ENCODE measurements at places on chromosomes 1 and 21.

- DNase-seq: no peak
Measured at GRCh38 chr1:201888282-201889089, at the start of gene SHISA4. Gene SHISA4 (plus strand): TSS chr1:201888898. CDS start chr1:201888995, 97 bp downstream.

DNA sequence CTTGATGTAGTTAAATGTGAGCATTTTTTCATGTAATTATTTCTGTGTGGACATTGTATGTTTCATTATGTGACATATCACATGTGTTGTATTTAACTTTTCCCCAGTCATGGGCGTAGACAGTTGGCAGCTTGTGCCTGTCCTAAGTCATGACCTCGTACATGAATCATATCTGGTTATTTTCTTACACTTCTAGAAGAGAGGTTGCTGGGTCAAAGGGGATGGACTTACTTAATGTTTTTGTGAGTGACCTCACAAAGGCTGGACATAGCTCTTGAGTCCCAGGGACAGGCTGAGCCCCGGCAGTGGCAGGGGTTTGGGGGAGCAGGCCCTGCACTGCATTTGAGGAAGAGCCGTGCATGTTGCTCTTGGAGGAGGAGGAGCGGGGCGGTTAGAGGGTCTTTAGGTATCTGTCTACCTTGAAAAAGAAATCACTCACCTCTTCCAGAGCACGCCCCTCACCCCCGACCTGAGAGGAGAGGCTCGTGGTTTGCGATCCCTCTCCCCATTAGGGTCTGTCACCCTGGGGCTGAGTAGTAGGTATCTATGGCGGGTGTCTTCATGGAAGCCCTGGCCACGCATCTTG is 16.4 kb downstream of the IFNGR2 start:
- no peak for DNase-seq

DNA sequence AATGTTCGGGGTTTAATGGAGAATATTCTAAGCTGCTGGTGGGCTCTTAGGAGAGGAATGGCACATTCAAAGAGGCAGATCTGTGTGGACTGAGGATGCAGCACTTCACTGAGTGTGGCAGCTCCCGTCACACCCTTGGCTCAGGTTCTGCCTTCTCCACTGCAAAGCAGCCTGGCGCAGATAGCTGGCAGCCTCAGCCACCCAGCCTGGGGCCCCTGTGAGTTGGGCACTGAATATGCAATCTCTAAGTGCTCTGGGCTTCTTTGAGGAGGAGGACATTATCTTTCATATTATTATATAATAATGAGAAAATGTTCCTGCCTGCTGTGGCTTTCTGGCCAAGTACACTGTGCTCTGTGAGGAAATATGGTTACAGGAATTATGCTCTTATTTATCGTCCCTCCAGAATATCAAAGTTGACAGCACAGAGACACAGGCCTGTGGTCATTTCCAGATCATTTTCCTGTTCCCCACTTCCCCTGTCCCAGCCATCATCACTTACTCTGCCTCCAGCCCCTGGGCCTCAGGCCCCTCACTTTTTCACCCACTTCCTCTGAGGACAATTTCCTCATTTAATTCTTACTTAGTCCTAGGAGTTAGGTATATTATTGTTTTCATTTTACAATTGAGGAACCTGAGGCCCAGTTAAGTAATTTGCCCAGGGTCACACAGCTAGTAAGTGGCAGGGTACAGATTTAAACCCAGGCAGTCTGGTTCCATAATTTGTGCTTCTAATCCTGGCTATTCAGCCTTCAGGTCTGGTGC is 53.6 kb downstream of the MAB21L3 start:
- DNase-seq: no peak

GRCh38 chr1:866095-866494 is 57.6 kb upstream of the SAMD11 start:
- no peak for DNase-seq

DNA sequence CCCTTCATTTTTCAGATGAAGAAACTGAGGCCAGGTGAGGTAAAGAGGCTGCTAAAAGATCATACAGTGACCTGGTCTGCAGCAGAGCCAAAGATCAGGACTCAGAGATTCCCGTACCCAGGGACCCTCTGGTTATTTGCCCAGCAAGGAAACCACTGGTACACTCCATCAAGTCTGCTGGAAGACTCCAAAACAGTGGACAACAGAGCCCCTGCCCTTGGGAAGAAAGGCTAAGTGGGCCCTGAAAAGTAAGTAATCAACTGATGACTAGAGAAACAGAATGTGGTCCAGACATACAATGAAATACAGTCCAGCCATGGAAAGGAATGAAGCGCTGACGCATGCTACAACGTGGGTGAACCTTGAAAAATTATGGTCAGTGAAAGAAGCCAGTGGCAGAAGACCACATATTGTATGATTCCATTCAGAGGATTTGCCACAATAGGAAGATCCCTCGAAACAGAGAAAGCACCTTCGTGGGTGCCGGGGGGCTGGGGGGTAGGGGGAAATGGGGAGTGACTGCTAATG is 106.4 kb downstream of the ETS2 start:
- no peak for DNase-seq

DNA sequence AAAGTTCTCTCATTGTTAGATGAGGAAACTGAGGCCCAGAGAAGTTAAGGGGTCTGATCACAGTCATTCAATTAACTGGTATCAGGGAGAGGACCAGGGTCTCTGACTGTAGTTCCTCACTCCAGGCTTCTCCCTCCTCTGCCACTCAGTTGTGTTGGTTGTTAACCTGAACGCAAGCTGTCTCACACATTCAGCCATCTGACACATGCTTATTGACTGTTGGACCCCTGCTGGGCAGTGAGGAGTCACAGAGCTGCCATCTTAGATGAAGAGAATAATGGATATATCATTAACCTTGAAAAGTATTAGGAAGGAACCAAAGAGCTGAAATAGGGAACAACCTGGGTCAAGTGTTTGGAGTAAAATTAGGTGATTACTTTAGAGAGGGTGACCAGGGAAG is 194.8 kb downstream of the ZZZ3 start:
- DNase-seq: no peak

GRCh38 chr1:170886460-170886859 is 48.9 kb upstream of the MROH9 start:
- DNase-seq: no peak

GRCh38 chr21:38796424-38796823 is 9.3 kb upstream of the ETS2 start:
- DNase-seq: no peak

DNA sequence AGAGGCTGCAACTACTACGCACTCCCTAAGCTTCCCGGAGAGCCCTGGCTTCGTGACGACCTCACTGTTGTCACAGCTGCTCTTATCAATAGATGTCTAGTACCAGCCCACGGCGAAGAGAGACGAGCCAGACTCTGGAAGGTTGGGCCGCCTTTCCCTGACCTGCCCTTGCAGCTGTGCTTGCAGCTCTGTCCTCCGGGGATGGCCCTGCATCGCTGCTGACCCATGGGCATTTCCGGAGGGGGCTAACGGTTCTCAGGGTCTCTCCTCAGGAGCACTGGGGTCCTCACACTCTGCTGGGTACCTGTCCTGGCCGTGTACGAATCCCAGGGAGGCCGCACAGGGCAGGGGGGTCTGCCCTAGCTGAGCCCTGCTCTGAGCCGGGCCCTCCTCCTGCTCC is 93.8 kb upstream of the COL6A1 start:
- no peak for DNase-seq

DNA sequence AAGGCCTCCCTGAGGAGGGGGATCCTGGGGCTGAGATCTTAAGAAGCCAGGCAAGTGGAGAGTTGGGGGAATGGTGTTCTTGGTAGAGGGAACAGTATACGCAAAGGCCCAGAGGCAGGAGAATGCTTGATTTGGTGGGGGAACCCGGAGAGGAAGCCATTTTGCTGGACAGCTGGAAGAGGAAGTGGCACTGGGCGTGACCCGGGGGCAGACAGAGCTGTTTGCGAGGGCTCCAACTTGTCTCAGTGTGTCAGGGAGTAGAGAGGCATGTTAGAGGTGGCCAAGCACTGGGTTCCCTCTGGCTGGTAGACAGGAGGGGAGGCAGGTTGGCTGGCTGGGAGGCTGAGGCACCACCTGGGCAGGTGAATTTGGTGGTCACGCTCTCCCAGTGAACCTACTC is 96.3 kb upstream of the ACTL8 start:
- DNase-seq: no peak

GRCh38 chr1:73662526-73662925 is 535.5 kb downstream of the LRRIQ3 start:
- no peak for DNase-seq

GRCh38 chr1:191572479-191572878 is 585.8 kb upstream of the RGS18 start:
- no peak for DNase-seq

- no peak for DNase-seq
Measured at GRCh38 chr1:215631489-215631888, 64.4 kb downstream of the KCTD3 start.
